H4 (cell line): ENCODE measurements at places on chromosomes 2 and 18.

GRCh38 chr2:161028581-161028980 is 131.6 kb upstream of the TANK start:
- no peak for DNase-seq

DNA sequence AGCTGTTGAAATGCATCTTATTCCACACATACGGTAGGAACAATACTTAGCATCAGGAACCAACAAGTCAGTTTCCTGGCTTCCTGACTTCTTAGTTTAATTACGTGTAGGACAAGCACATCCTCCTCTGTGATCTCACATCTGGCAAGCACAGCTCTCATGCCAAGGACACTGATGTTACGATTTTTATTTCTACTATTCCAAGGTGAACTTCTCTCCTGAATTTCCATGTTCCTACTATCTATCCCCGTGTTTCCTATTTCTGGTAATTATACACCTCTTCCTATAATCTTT is 374.0 kb downstream of the NCKAP5 start:
- DNase-seq: no peak

DNA sequence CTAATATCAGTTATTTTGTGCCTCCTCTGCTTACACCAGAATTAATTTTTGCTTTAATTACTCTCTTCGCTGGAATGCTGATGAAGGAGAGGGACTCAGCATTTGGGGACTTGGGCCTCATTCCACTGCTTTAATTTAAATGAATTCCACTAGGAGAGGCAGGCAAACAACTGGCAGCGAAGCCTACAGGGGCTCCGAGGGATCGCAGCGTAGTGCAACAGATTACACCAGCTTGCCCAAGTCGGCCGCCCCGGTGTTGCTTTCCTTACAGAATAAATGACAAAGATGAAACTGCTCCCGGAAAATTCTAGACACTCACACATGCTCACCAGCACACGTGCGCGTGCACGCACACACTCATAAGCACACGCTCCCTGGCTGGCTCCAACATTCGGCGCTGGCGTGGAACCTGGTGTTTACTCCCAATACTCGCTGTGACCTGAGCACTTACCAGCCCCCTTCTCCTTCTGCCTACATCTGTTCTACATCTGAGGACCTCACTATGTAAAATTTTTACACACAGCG is 175.4 kb downstream of the ZNF521 start:
- DNase-seq: no peak

DNA sequence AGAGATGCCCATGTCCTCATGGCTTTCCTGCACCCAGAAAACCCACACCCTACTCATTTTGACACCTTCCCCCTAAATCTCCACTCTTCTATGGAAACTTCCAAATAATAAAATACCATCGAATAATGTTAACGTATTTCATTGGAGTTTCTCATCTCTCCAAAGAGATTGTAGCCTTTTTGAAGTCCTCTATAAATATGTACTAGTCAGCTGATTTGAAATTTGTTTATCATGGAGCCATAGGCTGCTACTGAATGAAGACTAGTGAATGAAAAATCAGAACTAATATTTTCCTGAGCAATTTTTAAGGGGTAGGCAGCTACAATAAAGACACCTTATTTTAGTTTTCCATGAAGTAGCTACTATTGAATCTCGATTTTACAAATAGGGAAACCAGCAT is 226.1 kb upstream of the EPAS1 start:
- DNase-seq: no peak
